ENCODE measurements at places on chromosomes 4 and X. TPM values are rescaled to one million over a fixed set of nuclear protein-coding genes. Genes with fewer than 3 reads are reported as not detected.

Gene STBD1
- total RNA-seq = 17.6 TPM

DNA sequence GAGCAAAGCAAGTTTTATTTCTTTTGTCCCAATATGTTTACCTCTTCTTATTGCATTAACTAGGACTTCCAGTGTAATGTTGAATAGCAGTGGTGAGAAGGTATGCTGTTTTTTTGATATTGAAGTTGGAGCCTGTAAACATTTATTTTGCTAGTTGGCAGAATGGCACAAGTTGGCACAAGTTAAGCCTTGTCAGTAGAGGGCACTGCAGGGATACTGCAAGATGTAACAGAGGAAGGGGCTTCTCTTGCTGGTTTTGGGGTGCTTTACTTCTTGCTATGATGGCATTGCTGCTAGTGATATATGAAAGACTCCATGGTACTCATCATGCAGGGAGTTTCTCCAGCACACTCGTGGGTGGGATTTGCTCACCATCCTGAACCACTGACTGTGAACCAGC, 327.3 kb upstream of the ARX start:
- no peak for DNase-seq

DNA sequence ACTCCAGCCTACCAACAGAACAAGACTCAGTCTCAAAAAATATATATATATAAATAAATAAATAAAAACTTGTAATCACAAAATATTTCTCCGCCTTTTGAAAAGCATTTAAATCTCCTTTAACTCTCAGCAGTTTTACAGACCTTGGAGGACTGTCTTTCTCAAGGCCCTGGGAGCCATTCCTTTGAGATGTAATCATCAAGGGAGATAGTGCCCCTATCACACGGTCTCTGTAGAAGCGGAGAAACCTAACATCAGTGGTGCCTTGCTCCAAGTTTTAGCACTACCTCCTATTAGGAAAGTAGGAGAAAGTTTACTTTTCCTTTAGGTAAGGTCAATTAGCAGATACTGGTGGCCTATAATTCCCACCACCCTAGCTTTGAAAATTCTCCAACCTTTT, 58.5 kb downstream of the ANTXR2 start:
- DNase-seq = no peak

DNA sequence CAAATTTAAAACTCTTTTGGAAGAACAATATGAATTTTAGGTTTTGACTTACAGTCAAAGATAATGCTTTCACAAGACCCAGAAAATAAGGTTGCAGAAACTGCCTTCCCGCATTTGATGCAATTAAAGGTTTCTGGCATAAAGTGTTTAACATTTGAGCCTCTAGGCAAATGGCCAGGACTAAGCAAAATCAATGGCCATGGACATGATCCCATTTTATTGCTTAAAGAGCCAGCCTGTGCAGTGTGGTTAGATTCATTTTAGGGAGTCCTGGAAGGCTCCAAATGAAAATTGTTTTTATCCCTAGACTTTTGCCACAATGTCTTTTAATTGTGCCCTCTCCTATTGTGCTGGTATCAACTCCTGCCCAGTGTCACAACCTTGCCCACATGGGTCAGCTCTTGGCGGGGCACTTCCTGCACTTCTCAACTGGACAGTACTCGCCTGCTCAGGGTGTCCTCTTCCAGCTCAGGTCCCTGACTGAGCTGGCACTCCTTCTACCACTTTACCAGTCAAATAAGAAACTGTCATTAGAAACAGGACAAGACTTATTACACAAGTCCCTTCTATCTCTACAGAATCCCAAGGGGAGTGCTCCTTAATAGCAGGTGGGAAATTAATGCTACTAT, 208.4 kb upstream of the NPY2R start:
- DNase-seq = no peak

DNA sequence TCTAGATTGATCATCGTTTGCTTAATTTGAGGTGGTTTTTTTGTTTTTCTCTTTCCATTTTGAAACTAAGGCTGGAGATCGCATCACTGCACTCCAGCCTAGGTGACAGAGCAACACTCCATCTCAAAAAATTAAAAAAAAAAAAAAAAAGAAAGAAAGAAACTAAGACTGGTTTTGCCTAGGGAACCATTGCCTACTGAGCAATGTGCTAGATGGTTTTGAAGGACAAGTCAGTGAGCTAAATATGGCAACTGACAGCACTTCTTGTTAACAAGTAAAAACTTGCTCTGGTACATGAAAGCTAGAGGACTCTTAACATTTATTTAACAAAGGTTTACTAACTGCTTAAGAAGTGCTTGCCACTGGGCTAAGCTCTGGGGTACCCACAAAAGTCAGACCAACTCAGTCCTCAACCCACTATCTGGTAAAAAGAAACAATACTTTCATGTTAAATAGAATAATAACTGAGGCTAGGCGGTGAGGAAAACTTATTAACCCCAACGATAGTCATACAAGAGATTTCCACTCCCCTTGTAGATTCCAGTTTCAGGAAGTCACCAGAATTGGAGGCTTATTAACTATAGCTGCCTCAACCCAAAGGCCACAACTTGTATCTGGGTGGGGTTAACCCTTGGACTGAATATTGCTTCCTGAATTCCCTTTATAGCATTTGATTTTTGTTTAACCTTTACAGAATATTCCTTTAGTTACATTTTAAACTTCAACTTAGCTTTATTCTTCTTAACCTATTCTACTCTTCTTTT, 111.6 kb downstream of the FRYL start:
- DNase-seq = no peak

- no peak for DNase-seq
Observed at GRCh38 chr4:168776382-168776781, 233.7 kb downstream of the CBR4 start.

DNA sequence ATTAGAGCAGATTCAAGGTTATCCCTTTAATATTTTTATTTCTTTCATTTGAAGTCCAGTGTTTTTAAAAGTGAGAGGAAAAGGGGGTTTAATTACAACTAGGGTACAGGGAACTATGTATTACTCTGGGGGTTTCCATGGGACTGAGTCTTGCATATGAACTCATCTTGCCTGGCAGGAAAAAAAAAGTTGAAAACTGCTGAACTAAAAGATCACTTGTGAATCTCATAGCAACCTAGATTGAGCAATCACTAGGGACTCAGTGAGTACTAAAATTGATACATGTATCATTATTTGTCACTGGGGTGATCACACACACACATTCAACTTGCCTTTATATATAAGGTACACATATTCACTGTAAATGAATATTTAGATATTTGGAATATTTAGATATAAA, 180.7 kb upstream of the SFRP2 start:
- DNase-seq = no peak

GRCh38 chr4:74032064-74032463, 6.4 kb downstream of the CXCL3 start:
- no peak for DNase-seq

Gene GPM6B
- 4.1 TPM for total RNA-seq

Gene PWWP3B
- total RNA-seq = 0.38 TPM

Gene FATE1
- not detected for total RNA-seq

Gene GPR119
- not detected for total RNA-seq

Gene WFS1
- total RNA-seq = 52.6 TPM

Gene TAF9B
- 30.4 TPM for total RNA-seq

Gene DCLK2
- 11.1 TPM for total RNA-seq

GRCh38 chr4:178523038-178523437, 1080.8 kb upstream of the AGA start:
- DNase-seq = no peak

GRCh38 chrX:143094417-143095023, 68.8 kb downstream of the SPANXN4 start:
- DNase-seq = no peak

GRCh38 chr4:528296-528695, 29.3 kb downstream of the PIGG start:
- DNase-seq = peak; percentile 66

GRCh38 chrX:85992811-85993229, 54.5 kb downstream of the CHM start:
- no peak for DNase-seq

Gene MAGEA6
- not detected for total RNA-seq

- DNase-seq = no peak
Observed at GRCh38 chr4:32117693-32118092, 1397.5 kb downstream of the PCDH7 start.

- DNase-seq = no peak
Observed at GRCh38 chr4:145501051-145501660, 19.5 kb downstream of the SMAD1 start.

- DNase-seq = no peak
Observed at GRCh38 chr4:140806163-140806562, 50.0 kb upstream of the TBC1D9 start.

Gene FAM236D
- total RNA-seq = not detected

GRCh38 chrX:102934624-102935023, 2.4 kb upstream of the RAB40AL start:
- no peak for DNase-seq

Gene PASD1
- total RNA-seq = not detected

DNA sequence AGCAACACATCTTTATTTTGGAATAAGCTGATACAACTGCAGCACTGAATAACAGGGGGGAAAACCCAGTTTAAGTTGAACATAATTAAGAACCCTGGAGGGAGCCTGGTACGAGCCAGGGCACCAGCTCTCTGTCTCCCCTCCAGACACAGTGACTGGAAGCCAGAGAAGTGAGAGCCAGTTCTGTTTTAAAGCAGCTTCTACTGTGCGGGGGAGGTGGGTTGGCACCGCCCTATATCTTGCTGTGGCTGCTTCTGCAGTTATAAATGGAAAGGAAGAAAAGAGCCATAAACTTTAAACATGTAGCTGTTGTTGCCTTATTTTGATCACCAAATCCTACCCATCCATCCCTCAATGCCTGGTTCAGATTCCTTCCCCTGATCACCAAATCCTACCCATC, 207.9 kb upstream of the ANXA3 start:
- no peak for DNase-seq

GRCh38 chr4:82733636-82734035, 65.0 kb downstream of the SCD5 start:
- DNase-seq = no peak

Gene GRSF1
- 43.5 TPM for total RNA-seq

- no peak for DNase-seq
Observed at GRCh38 chr4:155491336-155492120, 114.8 kb upstream of the MAP9 start.

DNA sequence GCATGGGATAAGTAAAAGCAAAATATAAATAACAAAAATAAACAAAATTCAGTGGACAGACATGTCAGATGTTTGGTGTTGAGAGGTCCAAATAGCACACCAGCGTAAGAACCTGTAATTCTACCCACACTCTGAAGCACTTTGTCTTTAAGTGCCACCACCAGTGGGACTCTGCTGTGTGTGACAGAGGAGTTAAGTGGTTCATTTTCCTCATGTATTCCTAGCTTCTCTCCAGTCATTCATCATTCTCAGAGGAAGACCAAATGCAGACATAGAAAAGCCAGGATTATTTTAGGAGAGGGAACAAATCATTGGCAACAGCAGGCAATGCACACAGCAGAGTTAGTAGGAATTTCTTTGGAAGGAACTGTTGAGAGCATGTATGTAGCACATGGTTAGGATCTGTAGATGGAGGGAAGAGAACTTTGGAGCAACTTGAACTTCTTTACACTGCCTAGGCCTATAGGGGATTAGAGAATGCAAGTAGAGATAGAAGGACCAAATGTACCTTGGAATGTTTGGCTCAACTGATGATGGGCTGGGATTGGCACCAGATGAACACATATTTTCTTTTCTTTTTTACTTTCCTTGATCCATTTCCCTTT, 43.0 kb upstream of the ARHGAP24 start:
- no peak for DNase-seq

- no peak for DNase-seq
Observed at GRCh38 chr4:48578132-48578968, 88.3 kb downstream of the ZAR1 start.

- no peak for DNase-seq
Observed at GRCh38 chr4:137768196-137768595, 235.9 kb upstream of the PCDH18 start.

DNA sequence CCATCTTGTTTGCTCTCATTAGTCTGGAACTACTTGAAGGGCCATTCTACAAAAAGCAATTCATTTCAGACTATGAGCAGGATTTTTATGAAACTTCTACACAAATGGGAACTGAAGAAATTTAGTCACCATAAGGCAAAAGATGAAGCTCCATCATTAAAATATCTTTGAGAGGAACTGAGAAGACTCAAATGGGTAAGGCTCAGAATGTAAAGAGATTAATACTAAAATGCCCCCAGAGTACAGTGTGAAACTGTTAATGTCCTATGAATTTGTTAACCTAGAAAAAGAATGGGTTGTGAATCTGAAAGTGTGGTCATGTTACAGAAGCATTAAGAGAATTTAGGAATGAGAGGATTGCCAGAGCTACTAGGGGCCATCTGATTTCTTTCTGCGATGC, 77.9 kb upstream of the SLC7A11 start:
- no peak for DNase-seq
